Bronchus fibroblast of lung (primary cell): ENCODE measurements at places on chromosomes 7 and 10. TPM values are rescaled to one million over a fixed set of nuclear protein-coding genes. Genes with fewer than 3 reads are reported as not detected.

GNAT3 gene
- total RNA-seq, result not detected in 2 replicates

JAKMIP3 gene
- total RNA-seq, result under 0.01 TPM in 2 replicates

HMX2 gene
- not detected in 2 replicates for total RNA-seq

ACHE gene
- 0.34 TPM in 1 of 2 replicates, not detected in the other for total RNA-seq

OR13A1 gene
- total RNA-seq, result not detected in 2 replicates

CHCHD3 gene
- total RNA-seq, result 72.1 and 75.8 TPM in 2 replicates

LOXL4 gene
- total RNA-seq, result 10.0 and 12.4 TPM in 2 replicates

ZNF853 gene
- total RNA-seq, result 4.0 and 4.8 TPM in 2 replicates

SLC16A12 gene
- total RNA-seq, result 3.6 and 3.9 TPM in 2 replicates

JCAD gene
- total RNA-seq, result 1.8 and 2.0 TPM in 2 replicates

AZGP1 gene
- under 0.01 TPM in 1 of 2 replicates, not detected in the other for total RNA-seq

NPFFR1 gene
- total RNA-seq, result not detected in 2 replicates

MALSU1 gene
- total RNA-seq, result 91.6 and 92.0 TPM in 2 replicates

GJD4 gene
- not detected in 2 replicates for total RNA-seq
